H1 (cell line): ENCODE measurements at places on chromosomes 4 and X. TPM values are rescaled to one million over a fixed set of nuclear protein-coding genes. Genes with fewer than 3 reads are reported as not detected.

ARHGEF9 gene
- 27.3 and 31.8 TPM in 2 replicates for polyA plus RNA-seq

ARHGAP4 gene
- 23.9 and 42.4 TPM in 2 replicates for polyA plus RNA-seq

TIGD4 gene
- polyA plus RNA-seq, result 0.20 and 0.42 TPM in 2 replicates

PASD1 gene
- 0.03 TPM in 1 of 2 replicates, not detected in the other for polyA plus RNA-seq

SH3D19 gene
- polyA plus RNA-seq, result 9.1 and 11.7 TPM in 2 replicates

NR0B1 gene
- 0.24 and 0.26 TPM in 2 replicates for polyA plus RNA-seq

SPP1 gene
- 10.1 and 13.7 TPM in 2 replicates for polyA plus RNA-seq

ZNF630 gene
- 0.67 and 0.72 TPM in 2 replicates for polyA plus RNA-seq

RPS6KA3 gene
- polyA plus RNA-seq, result 3.1 and 7.1 TPM in 2 replicates

UBQLN2 gene
- 20.7 and 21.0 TPM in 2 replicates for polyA plus RNA-seq

MAGEA8 gene
- not detected in 2 replicates for polyA plus RNA-seq

CT55 gene
- 0.09 and 0.15 TPM in 2 replicates for polyA plus RNA-seq

WAS gene
- 0.65 and 0.74 TPM in 2 replicates for polyA plus RNA-seq

IBSP gene
- polyA plus RNA-seq, result not detected in 2 replicates

HHIP gene
- polyA plus RNA-seq, result 0.05 and 0.28 TPM in 2 replicates

ZNF330 gene
- polyA plus RNA-seq, result 16.0 and 17.7 TPM in 2 replicates

VEGFC gene
- 0.38 and 0.53 TPM in 2 replicates for polyA plus RNA-seq

TMPRSS11D gene
- polyA plus RNA-seq, result not detected in 2 replicates

GPRASP1 gene
- 0.47 and 0.65 TPM in 2 replicates for polyA plus RNA-seq

PRPS1 gene
- polyA plus RNA-seq, result 66.0 and 90.1 TPM in 2 replicates

ADGRG4 gene
- not detected in 2 replicates for polyA plus RNA-seq

GAGE2A gene
- polyA plus RNA-seq, result not detected in 2 replicates

STARD8 gene
- 1.8 and 2.8 TPM in 2 replicates for polyA plus RNA-seq
